ENCODE measurements at places on chromosomes 12 and 14.

GRCh38 chr12:111445726-111446581 lies 40.2 kb downstream of the SH2B3 start:
- no peak for DNase-seq

GRCh38 chr14:65080960-65081747 lies 21.2 kb downstream of the MAX start:
- DNase-seq: no peak

GRCh38 chr12:124369827-124370378 lies 75.0 kb downstream of the RFLNA start:
- no peak for DNase-seq

DNA sequence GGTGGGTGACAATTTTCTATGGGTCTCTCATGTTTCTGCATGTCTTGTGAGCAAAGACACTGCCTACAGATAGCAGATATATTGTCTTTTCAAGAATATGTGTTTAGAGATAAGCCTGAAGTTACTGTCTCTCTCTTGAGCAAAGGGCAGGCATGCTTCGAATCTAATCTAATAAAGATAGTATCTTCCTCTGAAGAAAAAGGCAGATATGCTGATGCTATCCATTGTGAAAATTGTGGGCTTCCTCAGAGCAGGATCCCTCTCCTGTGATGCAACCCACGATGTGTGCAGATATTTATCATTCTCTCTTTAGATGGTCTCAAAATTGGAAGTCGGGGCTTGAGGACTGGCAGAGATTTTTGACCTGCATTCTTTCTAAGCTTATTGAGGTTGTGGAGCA lies 187.0 kb downstream of the DACT1 start:
- no peak for DNase-seq

GRCh38 chr12:51848841-51849735 lies 570 bp upstream of the FIGNL2 start:
- no peak for DNase-seq

- no peak for DNase-seq
These were observed 386.6 kb downstream of the SYT1 start for GRCh38 chr12:79250960-79251755.

DNA sequence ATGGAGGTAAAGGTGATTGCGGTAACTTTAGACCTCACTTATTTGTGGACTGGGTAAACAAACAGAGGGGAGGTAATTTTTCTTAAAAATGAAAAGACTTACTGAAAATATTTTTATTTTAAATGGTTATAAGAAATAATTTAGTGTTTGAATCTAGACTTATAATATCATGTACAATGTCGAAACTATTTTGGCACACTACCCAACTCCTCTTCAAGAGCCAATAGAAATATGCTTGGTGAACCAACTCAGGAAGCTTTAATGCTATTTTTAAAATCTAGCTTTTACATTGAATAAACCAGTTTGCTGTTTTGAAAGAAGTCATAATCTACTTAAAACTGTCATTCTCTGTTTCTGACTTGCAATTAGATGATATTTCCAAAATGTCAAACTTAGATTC lies 175.8 kb upstream of the NPAS3 start:
- DNase-seq: no peak

DNA sequence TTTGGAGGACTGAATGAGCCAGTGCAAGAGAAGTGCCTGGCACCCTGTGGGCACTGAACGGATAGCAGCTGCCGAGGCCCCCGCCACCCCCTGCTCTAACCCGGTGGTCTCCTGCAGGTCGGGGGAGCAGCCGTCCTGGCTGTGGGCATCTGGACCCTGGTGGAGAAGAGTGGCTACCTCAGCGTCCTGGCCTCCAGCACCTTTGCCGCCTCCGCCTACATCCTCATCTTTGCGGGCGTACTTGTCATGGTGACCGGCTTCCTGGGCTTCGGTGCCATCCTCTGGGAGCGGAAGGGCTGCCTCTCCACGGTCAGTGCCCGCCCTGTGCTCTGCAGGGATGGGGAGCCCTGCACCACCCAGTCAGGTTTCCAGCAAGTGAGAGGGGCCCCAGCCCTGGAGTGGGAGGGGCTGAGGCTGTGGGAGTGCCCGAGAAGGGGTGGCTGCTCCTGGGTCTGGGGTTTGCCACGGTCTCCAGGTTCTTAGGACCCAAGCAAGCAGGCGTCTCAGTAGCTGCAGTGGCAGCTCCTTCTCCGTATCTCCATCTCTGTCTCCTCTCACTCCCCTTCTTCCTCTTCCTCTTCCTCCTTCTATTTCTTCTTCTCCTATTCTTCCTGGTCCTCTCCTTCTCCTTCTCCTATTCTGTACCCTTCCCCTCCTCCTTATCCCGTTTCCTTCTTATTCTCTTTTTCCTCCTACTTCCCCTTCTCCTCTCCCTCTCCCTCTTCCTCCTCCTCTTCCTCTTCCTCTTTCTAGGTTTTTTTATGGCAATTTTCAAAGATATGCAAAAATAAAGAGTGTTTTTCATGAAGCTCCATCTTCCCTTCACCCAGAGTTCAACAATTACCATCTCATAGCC lies 37.4 kb downstream of the TSPAN11 start:
- no peak for DNase-seq

GRCh38 chr14:27366596-27366995 lies 768.8 kb upstream of the NOVA1 start:
- DNase-seq: no peak

- no peak for DNase-seq
These were observed 4.7 kb downstream of the CLEC2D start for GRCh38 chr12:9674226-9674590.

DNA sequence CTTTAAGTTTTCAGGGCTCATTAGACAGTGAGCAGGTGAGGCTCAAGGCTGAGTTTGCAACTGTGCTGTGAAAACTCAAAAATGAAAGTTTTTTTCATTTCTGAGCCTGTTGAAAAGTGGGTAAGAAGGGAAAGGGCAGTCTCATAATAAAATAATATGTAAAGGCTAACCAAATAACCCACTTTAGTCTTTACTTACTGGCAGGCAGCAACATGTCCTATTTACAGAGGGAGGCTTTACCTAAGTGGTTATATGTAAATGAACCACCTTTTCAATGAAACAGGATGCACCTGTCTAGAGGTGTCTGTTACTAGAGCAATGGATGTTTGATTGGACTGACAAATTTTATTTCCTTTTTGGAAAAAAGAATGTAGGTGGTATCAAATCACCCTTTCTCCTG lies 158.0 kb downstream of the ETV6 start:
- DNase-seq: no peak

DNA sequence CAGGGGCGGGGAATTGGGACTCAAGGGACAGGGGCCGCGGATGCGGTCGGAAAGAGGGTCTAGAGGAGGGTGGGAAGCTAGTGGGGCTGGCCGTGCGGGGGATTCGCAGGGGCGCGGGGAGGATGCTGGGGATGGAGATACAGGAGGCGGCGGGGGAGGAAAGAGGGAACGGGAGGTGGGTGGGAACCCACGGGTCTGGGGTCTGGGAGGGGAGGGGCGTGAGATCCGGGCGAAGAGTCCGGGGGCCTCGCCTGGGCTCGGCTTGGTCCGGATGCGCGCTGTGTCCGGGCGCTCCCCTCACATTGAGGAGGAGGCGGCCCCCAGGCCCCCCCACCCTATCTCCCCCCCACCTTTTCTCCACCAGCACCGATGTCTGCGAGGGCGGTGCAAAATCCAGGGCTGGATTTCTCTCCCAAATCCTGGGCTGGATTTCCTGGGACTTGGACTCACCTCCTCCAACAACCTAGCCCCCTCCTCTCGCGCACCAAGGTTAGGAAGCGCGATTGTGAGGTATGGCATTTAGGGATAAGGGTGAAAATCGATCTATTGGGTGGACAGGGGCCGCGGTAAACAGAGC lies at the start of gene AGAP2:
TSS of gene AGAP2 (minus strand) at position 82 of the 577 bp plus-strand sequence. CDS start 496 bp downstream, outside the sequence.
- DNase-seq: no peak

DNA sequence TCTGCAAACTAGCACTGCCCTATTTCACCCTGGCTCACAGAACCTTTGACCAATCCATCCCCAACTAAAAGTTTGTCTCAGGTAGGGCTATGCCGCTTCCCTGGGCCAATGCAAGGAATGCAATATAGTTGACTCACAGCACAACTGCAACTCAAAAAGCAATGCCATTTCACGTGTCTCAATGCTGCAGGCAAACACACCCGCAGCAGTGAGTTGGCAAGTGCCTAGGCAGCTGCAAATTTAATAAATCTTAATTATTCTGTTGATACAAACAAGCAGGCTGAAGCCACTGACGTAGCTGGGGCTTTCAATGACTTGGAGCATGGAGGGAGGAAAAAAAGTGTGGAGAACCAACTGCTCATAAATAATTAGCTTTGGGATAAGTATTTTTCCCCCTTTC lies 87.9 kb downstream of the SYNE3 start:
- no peak for DNase-seq

DNA sequence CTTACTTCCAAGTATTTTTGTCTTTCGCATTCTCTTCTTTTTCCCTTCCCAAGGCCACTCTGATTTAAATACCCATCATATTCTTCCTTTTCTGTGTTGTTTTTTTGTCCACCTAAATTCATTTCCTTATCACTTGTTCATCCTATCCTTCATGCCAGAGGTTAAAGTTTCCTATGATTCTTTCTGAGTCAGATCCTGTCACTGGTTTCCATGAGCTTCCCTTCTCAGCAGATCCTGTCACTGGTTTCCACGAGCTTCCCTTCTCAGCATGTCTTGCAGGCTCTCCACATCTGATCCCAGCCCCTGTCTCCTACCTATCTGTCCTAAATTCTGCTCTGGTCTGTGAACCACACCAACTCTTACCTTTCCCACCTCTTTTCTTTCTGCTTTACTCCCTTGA lies 311.8 kb upstream of the RGS6 start:
- DNase-seq: no peak

DNA sequence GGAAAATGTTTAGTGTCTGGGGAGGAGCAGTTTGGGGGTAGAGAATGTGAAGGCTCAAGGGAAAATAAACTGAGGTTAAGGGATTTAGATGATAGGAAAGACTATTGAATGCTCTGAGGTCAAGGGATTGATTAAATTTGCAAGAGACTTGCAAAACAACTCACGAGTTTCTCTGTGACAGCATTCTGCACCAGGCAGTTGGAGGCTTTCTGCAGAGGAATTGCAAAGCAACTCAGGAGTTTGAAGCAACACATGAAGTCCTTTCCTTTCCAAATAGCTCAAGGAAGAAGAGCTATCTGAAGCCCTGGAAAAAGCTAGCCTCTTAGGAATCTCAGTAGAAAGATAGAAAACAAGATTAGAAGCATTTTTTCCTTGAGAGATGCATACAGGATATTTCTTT lies 23.9 kb downstream of the SLC7A8 start:
- DNase-seq: no peak

GRCh38 chr14:79378020-79378419 lies 833.3 kb downstream of the DIO2 start:
- no peak for DNase-seq

- DNase-seq: no peak
These were observed 25.4 kb upstream of the NEDD1 start for GRCh38 chr12:96881608-96882007.

DNA sequence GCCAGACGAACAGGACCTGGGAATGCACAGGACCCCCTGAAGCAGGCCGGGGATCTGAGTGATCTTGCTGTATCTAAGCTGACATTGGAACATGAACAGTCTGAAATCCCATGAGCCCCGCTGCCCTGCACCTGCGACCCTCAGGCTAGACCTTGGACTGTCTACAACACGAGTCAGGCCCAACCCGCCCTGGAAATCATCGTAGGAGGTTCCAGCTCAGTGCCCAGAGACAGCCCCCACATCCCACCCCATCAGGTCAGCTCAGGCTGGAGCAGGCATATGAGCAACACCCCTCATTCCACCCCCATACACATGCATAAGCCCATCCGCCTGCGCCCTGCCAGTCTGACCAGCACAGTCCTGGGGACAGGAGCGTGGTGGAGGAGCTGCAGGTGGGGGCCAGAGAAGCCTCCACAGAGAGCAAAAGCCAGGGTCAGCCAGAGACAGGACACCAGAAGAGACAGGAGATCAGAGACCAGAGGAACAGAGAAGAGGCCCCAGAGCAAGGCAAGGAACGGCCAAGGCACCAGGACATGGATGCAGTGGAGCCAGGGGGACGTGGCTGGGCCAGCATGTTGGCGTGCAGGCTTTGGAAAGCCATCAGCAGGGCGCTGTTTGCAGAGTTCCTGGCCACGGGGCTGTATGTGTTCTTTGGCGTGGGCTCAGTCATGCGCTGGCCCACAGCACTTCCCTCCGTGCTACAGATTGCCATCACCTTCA lies at the start of gene AQP6:
TSS of gene AQP6 (plus strand) at position 307 of the 720 bp plus-strand sequence. CDS start at position 534, 227 bp downstream.
- no peak for DNase-seq

GRCh38 chr14:66782853-66783252 lies 274.9 kb downstream of the GPHN start:
- no peak for DNase-seq

GRCh38 chr12:44385964-44386363 lies 490.2 kb downstream of the NELL2 start:
- no peak for DNase-seq

GRCh38 chr12:12460935-12461922 lies 101.4 kb downstream of the DUSP16 start:
- DNase-seq: no peak

DNA sequence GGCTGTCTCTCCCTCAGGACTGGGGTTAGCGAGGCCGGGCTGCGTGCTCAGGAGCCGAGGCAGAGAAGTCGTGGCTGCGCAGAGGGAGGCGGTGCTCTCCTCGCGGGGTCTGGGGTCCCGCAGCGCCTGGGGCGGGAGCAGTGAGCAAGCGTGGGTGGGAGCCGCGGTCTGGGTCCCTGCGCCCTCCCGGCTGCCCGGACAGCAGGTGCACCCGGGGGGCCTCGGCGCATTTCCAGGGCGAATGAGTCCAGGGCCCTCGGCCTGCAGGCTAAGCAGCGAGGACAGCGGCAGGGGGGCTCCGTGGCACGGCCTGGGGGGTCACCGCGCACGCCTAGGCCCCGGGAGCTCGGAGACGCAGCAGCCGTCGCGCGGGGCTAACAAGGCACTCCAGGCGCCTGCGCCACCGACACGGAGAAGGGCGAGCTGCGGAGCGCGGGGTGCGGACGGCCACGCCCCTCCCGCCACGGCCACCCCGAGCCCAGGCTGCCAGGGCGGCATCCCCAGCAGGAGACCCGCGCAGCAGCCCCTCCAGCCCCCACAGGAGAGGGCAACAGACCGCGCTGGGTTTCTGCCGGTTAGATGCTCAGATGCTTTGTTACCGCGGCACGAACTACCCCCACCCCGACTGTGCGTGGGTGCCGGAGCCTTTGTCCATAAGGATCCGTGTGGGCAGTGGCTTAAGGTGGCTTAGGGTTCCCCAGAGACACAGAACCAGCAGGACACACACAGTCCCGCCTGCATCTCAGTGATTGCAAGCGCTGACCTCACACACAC lies 117.7 kb upstream of the C14orf180 start:
- DNase-seq: no peak

DNA sequence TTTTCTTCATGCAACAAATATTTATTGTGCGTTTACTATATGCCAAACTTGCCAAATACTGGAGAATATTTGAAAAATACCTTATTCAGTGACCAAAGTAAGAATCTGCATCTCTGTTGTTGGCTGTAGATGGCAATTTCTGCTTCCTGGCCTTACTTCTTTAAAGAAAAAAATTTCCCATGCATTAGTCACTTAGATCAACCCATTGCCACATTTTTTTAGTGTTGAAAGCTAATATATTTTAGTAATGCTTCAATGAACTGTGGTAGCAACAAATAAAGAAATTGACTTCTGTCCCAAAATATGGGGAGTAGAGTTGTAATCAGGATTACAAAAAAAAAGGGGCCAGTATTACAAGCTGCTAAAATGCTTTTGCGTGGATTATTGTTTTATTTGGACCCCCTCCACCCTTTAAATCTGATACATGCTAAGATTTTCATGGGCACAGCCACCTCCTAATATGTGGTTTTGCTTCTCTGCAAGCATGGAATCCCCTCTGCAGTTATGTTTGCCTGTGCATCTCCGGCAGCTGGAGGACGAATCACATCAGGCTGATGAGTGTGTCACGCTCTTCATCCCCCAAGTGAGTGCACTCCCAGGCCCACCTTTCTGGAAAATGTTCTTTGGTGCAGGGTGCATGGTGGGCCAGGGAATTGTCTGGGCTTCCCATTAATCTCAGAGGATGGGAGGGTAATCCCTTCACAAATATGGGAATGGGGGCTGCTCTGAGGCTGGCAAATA lies 38.1 kb upstream of the PTCSC3 start:
- DNase-seq: no peak

Measured in forelimb muscle (tissue), 1 donor.